ENCODE measurements at places on chromosomes 2 and 18. TPM values are rescaled to one million over a fixed set of nuclear protein-coding genes. Genes with fewer than 3 reads are reported as not detected.

AQP12A gene
- total RNA-seq, result not detected

EFEMP1 gene
- total RNA-seq, result 3.1 TPM

MALT1 gene
- total RNA-seq, result 10.4 TPM

RPL37A gene
- 825 TPM for total RNA-seq

CYRIA gene
- total RNA-seq, result 1.7 TPM

GATA6 gene
- 11.7 TPM for total RNA-seq

CPLX4 gene
- not detected for total RNA-seq

ARHGAP25 gene
- 4.7 TPM for total RNA-seq

KIF1A gene
- 1.1 TPM for total RNA-seq

RAB6D gene
- total RNA-seq, result not detected

FIGLA gene
- total RNA-seq, result not detected

SLC1A4 gene
- total RNA-seq, result 8.1 TPM

SCRN3 gene
- total RNA-seq, result 17.8 TPM

GALNT3 gene
- 1.1 TPM for total RNA-seq

LAPTM4A gene
- total RNA-seq, result 120 TPM

STK39 gene
- total RNA-seq, result 0.50 TPM

CPS1 gene
- 1,770 TPM for total RNA-seq

RHOB gene
- 250 TPM for total RNA-seq

NHEJ1 gene
- total RNA-seq, result 7.8 TPM

FIGN gene
- total RNA-seq, result 6.0 TPM

YWHAQ gene
- total RNA-seq, result 82.3 TPM

IL37 gene
- not detected for total RNA-seq

RHBDD1 gene
- total RNA-seq, result 21.3 TPM

SRD5A2 gene
- total RNA-seq, result 7.6 TPM

NDUFB3 gene
- total RNA-seq, result 51.8 TPM

CNRIP1 gene
- 2.3 TPM for total RNA-seq

CCL20 gene
- total RNA-seq, result not detected

SPDYA gene
- total RNA-seq, result 0.13 TPM

APCDD1 gene
- total RNA-seq, result 0.58 TPM

DTNA gene
- 1.6 TPM for total RNA-seq

CDKL4 gene
- not detected for total RNA-seq

LAMA1 gene
- total RNA-seq, result 0.33 TPM

TOGARAM2 gene
- total RNA-seq, result 0.78 TPM

ANKRD44 gene
- total RNA-seq, result 7.9 TPM

FKBP1B gene
- 9.5 TPM for total RNA-seq

AMER3 gene
- not detected for total RNA-seq

NAT8 gene
- 26.3 TPM for total RNA-seq

ASXL3 gene
- total RNA-seq, result 2.6 TPM

MEP1B gene
- 1.3 TPM for total RNA-seq

SPC25 gene
- total RNA-seq, result 0.35 TPM

GAREM1 gene
- 4.8 TPM for total RNA-seq

MROH2A gene
- total RNA-seq, result 6.6 TPM

MTCL1 gene
- 2.5 TPM for total RNA-seq

ASNSD1 gene
- 19.1 TPM for total RNA-seq

GDF7 gene
- 3.5 TPM for total RNA-seq

RFX8 gene
- total RNA-seq, result not detected

ITPRID2 gene
- total RNA-seq, result 96.4 TPM

RAB6C gene
- not detected for total RNA-seq

SPATS2L gene
- total RNA-seq, result 66.8 TPM

DLX2 gene
- not detected for total RNA-seq

MATN3 gene
- total RNA-seq, result 0.08 TPM

RAPGEF4 gene
- 12.8 TPM for total RNA-seq

REG1B gene
- total RNA-seq, result 4.9 TPM
